ENCODE measurements at places on chromosomes 1 and 21.

DNA sequence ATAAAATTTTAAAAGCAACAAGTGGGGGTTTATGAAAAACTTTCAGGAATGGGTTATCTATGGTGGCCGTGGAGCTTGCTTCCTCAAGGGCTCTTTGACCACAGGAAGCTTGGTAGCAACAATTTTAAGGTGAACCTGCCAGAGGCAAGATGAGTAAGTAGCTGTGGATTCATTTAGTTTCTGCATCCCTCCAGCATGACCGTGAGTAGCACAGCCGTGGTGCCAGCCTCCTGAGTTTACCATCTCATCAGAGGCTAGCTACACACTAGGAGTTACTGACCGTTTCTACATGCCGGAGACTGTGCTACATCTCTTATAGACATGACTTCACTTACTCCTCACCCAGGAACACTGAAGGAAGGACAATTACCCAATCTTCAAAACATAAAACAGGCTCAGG lies 30.1 kb upstream of the PLEKHG5 start:
- ATAC-seq = no peak

GRCh38 chr1:7888248-7889081 lies 35.6 kb upstream of the UTS2 start:
- ATAC-seq = no peak

DNA sequence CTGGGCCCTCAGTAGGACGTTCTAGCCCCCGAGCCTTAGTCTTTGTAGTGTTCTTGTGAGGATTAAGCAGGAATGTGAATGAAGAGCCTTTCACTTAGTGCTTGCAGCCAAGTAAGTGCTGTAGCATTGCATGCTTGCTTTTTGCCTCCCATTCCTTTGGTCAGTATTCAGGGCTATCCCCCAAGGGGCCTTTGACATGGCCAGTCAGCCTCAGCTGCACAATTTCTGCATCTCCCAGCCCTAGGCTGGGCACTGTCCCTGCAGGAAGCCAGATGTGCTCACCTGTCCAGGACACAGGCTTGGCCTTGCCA lies 30.5 kb downstream of the SOX13 start:
- peak; percentile 20 for ATAC-seq

GRCh38 chr21:16071092-16071491 lies 341.3 kb downstream of the USP25 start:
- ATAC-seq = peak; percentile 36

- ATAC-seq = no peak
Measured at GRCh38 chr1:240033406-240033805, 58.3 kb upstream of the FMN2 start.

DNA sequence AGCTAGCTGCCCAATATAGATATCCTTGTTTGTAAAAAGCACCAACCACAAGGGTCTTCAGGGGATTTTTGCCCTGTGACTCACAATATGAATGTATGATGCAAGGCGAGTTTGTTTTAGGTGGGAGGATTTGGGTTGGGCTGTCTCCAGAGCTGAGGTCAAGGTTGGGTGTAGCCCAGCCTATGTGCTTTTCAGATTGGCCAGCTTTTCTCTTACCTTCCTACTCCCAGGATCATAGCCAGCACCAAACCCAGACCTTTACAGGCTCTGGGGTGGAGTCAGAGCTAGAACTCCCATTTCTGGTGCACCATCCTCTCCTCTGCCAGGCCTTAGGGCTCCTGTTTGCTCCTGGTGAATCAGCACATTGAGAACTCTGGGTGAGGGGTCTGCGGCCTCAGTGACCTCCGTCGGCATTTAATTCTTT lies 55.6 kb upstream of the GCLM start:
- ATAC-seq = no peak

DNA sequence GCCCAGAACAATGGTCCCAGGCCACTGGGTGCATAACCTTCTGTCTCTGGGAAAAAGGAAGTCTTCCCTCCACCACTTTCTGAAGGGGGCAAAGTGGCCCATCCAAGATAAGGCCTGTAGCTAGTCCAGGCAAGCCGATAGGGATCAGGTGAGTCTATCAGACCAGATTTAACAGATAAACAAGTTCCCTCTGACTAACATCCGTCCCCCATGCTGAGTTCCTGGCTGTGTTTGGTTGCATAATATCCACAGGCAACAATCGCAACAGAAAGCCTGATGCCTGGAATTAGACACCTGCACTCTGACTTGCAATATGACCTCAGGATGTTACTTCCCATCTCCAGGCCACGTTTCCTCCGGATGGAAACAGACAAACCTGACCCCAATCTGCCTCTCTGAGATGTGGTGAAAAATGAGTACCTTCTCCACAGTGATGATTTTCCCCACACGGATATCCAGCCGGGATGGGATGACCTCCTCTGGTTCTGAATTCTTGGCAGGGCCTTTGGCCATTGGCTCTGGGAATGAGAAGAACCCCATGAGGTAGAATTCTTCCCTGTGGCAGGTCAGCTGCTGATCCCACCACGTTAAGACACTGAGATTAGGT lies 36.4 kb downstream of the YARS1 start:
- ATAC-seq = no peak

DNA sequence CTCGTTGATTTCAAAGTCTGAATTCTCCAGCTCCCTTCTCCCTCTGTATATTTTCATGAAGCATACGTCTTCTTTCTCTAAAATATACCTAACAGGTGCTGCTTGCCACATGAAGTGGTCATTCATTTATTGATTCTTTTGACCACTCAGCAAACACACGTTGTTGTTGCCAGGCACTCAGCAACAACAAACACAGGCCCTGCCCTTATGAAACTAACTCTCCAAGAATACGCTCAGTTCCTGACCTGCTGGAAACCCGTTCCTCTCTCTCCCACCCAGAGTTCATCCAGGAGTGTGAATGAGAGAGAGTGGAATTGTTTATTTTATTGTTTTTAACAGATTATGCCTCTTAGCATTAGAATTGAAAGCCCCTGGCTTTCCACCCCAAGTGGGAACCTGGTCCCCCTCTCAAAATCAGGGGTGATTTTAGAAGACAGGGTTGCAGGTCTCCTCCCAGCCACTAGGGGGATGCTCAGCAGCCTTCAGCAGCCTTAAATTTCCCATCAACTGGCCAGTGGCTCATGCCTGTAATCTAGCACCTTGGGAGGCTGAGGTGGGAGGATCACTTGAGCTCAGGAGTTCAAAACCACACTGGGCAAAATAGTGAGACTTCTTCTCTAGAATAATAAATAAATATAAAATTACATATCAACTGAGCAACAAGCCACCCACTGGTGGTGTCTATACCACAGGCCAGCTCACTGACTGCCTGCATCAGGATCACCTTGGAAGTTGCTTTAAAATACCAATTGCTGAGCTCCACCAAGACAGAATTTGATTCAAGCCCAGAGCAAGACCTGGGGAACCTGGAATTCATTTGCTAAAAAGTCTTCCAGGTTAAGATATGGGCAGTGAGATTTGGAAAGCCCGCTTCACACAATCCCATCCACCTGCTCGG lies 181.0 kb upstream of the KLHDC7A start:
- ATAC-seq = no peak

- no peak for ATAC-seq
Measured at GRCh38 chr21:42443876-42444744, 40.4 kb downstream of the UBASH3A start.

DNA sequence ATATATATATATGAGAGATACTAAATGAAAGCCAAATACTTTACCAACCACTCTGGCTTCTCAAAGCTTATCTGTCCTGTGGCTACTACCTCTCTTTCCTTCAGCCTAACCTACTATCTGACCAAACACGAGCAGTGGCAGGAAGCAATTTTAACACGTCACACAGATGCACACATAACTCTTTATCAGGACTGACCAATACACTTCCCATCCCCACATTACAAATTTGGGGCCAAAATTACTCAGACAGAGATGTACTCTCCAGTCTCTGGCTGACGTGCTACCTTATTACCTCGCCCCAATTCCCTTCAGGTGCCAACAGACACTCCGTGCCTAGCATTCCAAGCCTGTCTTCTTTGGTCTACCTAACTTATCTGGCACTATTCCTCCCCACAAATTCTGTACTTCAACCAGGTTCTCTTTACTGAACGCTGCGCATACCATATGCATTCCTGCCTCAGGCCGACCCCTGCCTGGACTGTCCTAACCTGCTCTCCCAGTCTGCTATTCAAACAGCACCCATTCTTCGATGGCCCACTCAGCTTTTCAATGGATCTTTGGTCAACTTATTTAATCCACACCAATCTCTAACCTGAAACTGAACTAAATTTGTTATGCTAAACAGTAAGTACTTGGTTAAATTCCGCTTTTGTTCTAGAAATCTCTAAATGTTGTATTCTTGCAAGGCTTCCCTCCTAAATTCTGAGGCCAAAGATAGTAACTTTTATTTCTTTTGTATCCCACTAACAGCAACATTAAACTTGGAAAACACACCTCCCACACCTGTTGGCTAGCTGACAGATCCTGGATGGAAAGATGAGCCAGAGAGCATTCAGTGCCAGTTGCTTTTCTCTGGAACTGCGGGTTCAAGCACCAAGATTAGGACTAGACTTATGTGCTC lies 27.9 kb downstream of the RERE start:
- ATAC-seq = no peak

DNA sequence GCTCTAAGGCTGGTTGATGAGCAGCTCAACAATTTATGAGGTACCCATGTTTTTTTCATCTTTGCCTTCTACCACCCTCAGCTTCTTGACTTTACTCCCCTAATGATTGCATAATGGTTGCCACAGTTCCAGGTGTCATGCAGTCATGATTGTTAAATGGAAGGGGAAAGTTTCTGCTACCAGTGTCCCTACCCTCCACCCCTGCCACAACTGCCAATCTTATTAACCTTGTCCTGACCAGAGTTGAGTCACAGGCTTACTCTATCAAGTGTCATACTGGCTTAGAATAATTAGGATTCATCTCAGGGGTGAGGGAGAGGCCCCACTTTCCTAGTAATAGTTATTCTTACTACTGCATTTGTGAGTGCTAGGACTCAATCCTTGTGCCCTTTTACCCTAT lies 7.9 kb upstream of the FUBP1 start:
- ATAC-seq = no peak

- ATAC-seq = no peak
Measured at GRCh38 chr1:240244968-240245628, 153.4 kb downstream of the FMN2 start.

GRCh38 chr1:44547837-44548236 lies 126.4 kb downstream of the TMEM53 start:
- no peak for ATAC-seq

- ATAC-seq = no peak
Measured at GRCh38 chr1:228960705-228961104, 225.4 kb downstream of the RHOU start.

- ATAC-seq = no peak
Measured at GRCh38 chr1:13873032-13873431, 173.0 kb downstream of the PRDM2 start.

GRCh38 chr1:51306950-51307349 lies 23.4 kb downstream of the TTC39A start:
- no peak for ATAC-seq

DNA sequence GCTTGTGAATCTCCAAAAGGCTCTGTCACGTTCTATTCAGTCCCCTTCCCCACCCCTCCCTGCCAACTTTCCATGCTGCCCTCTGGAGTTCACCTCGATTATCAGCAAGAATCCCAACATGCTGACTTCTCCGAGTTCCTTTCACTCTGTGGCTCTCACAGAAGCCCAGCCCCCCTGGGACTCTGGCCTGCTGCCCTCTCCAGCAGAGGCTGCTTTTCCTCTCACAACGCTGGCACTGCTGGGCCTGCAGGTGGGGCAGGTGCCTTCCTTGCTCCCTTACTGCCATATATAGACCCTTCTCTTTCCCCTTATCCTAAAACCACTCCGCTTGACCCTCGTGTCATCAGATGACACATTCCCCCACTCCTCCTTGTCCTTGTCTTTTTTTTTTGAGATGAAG lies 10.2 kb upstream of the RNF186 start:
- ATAC-seq = no peak

GRCh38 chr21:37878946-37879660 lies 37.2 kb downstream of the KCNJ6 start:
- no peak for ATAC-seq

DNA sequence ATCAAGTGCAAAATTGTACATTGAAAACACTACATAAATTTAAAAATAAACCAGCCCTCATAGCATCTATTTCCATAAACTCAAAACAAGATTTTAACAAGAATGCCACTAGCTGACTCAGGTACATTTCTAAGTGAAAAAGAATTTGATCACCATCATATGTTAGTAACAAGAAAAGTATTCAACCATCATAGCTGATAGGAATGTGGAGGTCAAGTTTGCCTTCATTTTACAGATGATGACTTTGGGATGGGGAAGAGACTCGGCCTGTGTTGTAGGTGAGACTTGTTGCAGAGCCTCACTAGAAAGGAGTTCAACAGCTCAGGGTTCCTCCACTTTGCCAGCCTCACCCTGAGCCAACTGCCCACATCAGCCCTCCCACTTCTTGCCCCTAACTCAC lies 318.8 kb upstream of the FAM78B start:
- no peak for ATAC-seq

DNA sequence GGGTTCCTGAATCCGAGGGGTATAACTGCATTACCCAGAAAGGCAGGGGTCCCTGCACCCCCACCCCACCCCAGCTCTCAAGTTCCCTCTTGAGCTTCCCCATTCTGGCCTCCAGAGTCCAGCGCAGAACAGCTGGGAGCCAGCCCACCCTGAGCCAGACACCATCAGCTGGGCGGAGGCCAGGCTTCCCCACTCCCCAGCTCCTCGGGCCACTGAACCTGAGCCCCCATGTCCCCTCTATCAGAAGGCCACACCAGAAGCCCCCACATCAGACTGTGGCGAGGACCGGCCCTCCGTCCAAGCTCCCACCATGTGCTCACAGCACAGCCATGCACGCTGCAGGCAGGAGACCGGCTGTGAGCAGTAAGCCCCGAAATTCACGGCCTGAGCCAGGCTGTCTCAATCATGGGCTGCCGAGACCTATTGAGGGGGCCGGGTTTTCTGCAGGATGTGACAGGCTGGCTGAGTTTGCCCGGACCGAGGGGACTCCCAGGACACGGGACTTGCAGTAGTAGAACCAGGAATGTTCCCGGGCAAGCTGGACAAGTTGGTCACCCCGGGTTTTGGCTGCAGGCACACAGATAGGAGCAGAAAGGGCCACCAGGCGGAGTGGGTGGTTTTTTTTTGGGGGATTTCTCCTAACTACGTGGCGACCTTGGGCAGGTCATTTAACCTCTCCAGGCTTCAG lies 25.5 kb upstream of the TNFRSF1B start:
- no peak for ATAC-seq

GRCh38 chr1:53367503-53368313 lies 39.8 kb upstream of the LRP8 start:
- no peak for ATAC-seq

GRCh38 chr1:65791801-65792668 lies 660 bp upstream of the PDE4B start:
- ATAC-seq = no peak

Data from gastroesophageal sphincter (tissue), 4 donors.